Mucosa of descending colon (tissue), 3 donors: ENCODE measurements at places on chromosomes 16 and 17. TPM values are rescaled to one million over a fixed set of nuclear protein-coding genes. Genes with fewer than 3 reads are reported as not detected.

Gene CDK5R1
- 1.3 TPM for total RNA-seq

Gene BMERB1
- total RNA-seq = 5.4 TPM

Gene DUSP14
- total RNA-seq = 0.81 TPM

Gene ETV4
- total RNA-seq = 0.67 TPM

Gene IL32
- 627 TPM for total RNA-seq

DNA sequence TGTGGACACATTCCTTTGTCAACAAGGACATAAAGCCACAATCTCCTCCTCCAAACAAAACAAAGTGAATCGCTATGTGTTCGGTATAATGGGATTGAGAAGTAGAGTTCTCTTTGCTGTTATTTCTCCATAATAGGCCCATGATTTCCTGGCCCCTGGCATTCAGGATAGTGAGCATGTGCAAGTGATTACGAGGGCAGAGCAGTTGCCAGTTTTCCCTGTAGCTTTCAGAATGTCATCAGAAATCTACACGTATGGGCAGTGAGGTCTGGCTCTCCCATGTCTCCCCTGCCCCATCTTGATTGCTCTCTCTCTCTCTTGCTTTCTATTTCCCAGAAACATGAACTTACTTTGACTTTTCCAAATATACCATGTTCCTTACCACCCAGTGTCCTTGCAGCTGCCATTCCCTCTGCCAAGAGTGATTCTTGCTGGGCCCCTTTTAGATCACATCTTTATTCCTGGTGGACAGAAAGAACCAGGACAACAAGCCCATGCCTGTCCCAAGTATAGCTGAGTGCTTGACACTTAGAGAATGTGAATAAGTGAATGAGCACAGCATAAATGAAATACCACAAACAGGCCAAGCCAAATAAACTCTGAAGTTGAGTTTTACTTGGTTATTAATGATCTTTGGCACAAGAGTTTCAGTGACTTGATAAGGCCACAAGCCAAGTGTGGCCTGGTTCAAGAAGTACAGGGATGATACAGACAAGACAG, 273.1 kb downstream of the CDH13 start:
- no peak for DNase-seq

DNA sequence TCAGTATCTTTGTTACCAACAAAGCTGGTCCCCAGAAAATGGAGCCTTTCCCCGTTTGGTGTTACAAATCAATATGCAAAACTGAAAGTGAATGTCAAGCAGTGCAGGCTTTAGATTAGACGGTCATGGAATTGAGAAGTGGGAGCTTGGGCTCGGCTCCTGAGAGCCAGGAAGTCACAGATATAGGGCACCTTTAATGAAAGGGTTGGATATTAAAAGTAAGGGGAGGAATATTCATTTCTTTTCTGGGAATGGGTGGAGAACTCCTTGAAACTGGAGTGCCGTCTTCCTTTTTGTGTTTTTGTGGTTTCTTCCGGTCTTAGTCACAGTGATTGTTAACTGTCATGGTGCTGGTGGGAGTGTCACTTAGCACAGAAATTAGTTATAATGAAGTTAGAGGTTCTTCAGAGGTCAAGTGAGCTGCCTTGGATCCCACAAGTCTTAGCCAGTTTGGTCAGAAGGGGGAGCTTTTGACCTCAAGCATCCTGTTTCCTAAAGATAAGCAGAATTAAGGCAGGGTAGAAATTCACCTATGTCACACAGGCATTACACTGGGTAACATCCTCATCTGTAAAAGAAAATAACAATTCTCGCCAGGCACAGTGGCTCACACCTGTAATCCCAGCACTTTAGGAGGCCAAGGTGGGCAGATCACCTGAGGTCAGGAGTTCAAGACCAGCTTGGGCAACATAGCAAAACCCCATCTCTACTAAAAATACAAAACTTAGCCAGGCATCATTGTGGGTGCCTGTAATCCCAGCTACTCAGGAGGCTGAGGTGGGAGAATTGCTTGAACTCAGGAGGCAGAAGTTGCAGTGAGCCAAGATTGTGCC, 9.6 kb upstream of the EIF1 start:
- DNase-seq = peak; percentile 63

GRCh38 chr17:44556166-44556831, 985 bp upstream of the FZD2 start:
- DNase-seq = no peak

DNA sequence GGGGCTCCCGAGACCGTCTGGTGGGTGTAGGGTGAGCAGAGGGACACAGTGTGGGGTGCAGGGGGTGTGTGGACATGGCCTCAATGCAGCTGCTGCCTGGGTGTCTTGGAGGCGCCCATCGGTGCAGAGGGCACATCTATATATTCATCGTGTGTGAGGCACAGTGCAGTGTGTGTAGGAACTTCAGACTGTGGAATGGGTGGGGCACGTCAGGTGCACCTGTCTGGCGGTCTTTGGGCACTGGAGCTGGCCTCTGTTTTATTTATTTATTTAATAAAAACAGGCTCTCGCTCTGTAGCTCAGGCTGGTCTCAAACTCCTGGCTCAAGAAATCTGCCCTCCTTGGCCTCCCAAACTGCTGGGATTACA, 16.8 kb downstream of the LASP1 start:
- DNase-seq = peak; percentile 61

DNA sequence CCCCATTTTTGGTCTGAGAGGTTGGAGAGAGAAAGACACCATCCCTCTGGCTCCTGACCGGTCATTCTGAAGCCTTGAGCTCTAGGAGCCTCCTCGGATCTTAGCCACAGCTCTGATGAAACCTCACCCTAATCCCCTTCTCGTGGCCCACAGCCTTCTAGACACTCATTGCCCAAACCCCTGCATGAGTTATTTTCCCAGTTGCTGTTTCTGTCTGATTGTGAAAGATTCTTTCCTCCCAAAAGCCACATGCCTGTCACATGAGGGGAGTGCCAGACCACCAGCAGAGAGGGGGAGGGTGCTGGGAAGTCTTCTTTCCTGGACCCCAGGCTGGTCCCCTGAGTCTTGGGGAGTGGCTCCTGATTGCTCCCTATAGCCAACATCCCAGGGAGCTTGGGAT, 17.6 kb upstream of the ABR start:
- peak; percentile 59 for DNase-seq

GRCh38 chr16:82884320-82884898, 257.6 kb downstream of the CDH13 start:
- no peak for DNase-seq

DNA sequence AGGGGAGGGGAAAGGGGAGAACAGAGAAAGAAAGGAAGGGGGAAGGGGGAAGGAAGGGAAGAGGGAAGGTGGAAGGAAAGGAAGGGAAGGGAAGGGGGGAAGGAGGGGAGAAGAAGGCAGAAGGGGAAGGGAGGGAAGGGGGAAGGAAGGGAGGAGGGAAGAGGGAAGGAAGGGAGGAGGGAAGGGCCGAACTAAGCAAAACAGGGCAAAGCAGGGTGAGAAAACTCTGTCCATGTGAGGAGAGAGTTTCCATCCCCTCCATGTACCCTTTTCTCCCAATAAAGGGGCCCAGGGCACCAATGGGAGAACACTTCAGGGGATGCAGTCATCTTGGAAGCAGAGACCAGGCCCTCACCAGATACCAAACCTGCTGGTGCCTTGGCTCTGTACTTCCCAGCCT, 256.8 kb upstream of the CDH5 start:
- DNase-seq = no peak

GRCh38 chr17:64130559-64131001, 636 bp upstream of the ERN1 start:
- DNase-seq = no peak

DNA sequence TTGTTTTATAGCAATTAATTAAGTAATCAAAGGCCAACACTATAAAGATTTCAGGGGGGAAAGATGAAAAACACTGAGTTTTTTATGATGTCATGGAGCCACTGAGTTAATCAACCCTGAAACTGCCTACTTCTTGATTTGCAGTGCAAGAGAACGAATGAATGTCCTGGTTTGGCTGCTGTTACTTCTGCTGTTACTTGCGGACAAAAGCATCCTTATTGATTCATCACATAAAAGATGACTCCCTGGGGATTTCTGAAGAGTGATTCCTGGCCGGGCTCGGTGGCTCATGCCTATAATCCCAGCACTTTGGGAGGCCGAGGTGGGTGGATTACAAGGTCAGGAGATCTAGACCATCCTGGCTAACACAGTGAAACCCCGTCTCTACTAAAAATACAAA, 10.9 kb upstream of the SPNS3 start:
- DNase-seq = no peak

GRCh38 chr17:35088356-35088880, 24.9 kb upstream of the RFFL start:
- peak; percentile 79 for DNase-seq

DNA sequence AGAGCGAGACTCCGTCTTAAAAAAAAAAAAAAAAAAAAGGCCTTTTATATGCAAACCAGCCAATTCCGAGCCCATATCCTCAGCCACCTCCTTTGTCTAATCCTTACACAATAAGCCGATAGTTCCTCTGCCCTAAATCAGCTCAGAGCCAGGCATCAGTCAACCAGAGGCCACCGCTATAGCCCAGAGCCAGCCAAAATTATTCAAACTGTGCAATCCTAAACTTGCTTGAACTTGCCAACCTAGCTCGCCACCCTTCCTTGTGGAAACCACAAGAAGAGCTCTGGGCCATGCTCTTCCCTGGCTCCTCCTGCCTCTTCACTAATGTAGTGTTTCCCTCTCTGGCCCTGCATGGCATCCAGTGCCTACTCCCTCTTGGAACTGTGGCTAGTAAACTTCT, 17.7 kb downstream of the ITGAL start:
- DNase-seq = no peak

DNA sequence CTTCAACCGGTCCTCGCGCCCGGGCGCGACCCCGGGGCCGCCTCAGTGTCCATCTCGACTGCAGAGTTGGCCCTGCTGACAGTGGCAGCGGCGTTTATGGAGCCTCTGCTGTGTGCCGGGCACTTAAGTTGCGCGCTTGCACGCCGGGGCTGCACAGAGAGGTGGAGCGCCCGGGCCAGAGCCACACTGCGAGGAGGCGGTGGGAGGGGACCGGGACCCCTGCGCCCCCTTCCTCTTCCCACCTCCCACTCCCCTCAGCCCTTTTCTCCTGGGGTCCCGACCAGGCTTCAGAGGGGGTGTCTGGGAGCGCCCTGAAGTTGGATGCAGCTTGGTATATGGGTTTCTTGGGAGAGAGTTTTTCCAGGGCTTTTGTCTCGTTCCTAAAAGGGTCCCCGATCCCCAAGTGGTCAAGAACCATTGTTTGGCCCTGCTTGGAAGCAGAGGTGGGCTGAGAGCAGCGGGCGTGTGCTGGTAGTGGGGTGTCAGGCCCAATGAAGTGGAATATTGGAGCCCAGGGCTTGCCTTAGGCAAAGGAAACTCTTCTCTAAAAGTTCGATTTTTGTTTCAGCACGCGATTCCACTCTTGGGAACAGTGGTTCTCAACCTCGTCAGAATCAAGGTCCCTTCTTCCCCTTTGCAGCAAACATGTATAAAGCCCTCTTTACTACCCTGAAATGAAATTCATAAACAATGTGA, 605 bp downstream of the MRTFB start:
- DNase-seq = no peak

GRCh38 chr16:1791943-1792812, 1.3 kb downstream of the IGFALS start:
- DNase-seq = peak; percentile 51
